ENCODE measurements at places on chromosomes 1 and 21. TPM values are rescaled to one million over a fixed set of nuclear protein-coding genes. Genes with fewer than 3 reads are reported as not detected.
A peak's percentile ranks its signal among the peaks of the same experiment; 100 is the strongest.

- DNase-seq: no peak
Observed at GRCh38 chr1:118928739-118929554, 59.2 kb downstream of the TBX15 start.

DNA sequence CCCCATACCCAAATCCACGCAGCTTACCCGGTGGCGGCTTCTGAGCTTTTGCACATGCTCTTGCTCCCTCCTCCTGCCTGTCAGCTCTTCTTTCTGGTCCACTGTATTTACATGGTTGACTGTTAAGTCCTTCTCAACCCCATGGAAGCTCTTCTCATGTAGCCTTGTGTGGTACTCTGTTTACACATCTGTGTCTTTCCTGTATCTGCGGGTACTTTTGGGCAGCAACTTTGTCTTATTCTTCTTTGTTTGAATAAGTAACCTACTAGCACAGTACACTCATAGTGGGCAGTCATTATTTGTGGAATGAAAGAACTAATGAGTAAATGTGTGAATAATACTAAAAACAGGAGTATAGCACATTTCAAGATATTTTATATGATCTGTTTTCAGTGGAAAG, 88.5 kb upstream of the GPR88 start:
- no peak for DNase-seq

SDHC gene
- 66.3 TPM for total RNA-seq

GRCh38 chr21:30211071-30211470, 4.8 kb downstream of the CLDN8 start:
- no peak for DNase-seq

- DNase-seq: peak; percentile 87
Observed at GRCh38 chr1:9233241-9233941, 1.2 kb upstream of the H6PD start.

GRCh38 chr1:221025956-221026355, 146.7 kb downstream of the HLX start:
- no peak for DNase-seq

CRNN gene
- not detected for total RNA-seq

GRCh38 chr1:159867664-159868026, 5.2 kb upstream of the VSIG8 start:
- no peak for DNase-seq

FCAMR gene
- not detected for total RNA-seq

GRCh38 chr1:5982868-5983267, 9.4 kb downstream of the NPHP4 start:
- no peak for DNase-seq

DNA sequence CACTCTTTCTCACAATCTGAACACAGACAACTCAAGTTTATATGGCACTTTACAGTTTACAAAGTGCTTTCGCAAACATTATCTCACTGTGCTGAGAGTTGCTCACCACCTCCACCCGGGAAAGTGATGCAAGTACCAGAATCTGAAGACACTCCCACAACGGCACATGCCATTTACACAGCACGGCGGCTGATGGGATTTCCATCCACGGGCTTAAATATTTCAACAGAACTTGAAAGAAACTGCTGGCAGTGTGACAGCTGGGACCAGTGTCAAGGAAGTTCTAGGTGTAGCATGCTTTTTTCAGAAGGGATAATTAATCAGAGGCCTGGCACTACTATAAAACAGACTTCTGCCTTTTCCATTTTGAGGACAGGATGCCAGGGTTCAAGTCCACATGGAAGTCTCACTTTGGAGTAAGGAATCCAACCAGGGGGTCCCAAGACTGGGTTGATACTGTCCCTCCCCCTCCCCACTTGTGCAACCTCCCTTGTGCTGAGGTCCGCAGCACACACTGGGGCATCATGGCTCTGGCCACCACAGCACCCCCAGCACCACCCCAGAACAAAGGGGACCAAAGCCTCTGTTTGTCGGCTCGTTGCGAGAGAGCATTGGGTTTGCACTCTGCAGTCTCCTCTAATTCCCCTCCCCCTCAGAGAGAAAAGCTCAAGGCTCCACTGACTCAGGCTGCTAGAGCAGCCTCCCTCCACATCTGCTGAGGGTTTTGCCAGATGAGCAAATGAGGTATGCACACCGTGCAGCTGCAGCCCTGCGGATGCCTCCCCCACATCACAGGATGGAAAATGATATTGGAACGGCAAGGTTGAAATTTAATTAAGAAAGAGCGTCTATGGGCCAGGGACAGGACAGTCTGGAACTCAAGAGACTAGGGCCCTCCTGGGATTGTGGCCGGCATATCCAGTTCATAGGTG, 154.9 kb downstream of the TGFBR3 start:
- peak; percentile 58 for DNase-seq

DNA sequence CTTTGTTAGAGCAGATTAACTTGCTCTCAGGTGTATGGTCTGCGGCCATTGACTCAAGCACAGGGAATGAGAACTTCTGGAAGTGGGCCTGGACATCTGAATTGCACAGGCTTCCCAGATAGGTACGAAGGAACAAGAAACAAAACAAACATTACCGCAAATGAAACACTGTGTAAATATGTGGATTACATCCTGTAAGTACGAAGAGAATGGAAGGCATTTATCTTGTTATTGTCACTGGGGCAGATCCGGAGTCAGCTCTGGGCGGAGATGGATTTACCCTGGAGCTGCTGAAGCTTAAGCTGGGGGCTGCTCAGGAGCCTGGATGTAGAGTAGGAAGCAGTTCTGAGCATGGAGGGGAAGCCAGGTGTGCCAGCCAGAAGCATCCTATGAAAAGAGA, 6.8 kb downstream of the HES2 start:
- no peak for DNase-seq

- no peak for DNase-seq
Observed at GRCh38 chr21:18832950-18833349, 429.4 kb upstream of the TMPRSS15 start.

GRCh38 chr1:67642629-67643028, 42.4 kb upstream of the GADD45A start:
- DNase-seq: no peak

SH3D21 gene
- 0.63 TPM for total RNA-seq

DNA sequence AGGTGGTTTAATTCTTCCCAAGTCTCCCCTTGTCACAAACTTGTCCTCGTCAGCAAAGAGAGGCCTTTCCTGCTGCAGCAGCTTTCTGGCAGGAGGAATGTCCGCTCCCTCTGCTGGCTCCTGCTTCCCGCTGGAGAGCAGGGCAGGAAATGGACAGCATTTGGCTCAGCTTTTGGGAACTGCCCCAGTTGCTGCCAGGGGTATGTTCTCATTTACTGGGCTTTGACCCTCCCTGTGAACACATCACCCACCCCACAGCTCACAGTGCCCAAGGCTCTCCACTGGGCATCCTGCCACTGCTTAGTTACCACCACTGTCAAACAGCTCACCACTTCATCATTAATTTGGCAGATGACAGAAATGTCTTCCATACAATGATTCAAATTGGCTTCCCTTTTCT, 75.4 kb downstream of the MRPL37 start:
- DNase-seq: no peak

ANKRD34A gene
- total RNA-seq: 0.32 TPM

IRF6 gene
- total RNA-seq: 1.2 TPM

HMGCS2 gene
- total RNA-seq: 0.96 TPM

- DNase-seq: no peak
Observed at GRCh38 chr1:109777436-109777835, 13.7 kb upstream of the EPS8L3 start.

DNA sequence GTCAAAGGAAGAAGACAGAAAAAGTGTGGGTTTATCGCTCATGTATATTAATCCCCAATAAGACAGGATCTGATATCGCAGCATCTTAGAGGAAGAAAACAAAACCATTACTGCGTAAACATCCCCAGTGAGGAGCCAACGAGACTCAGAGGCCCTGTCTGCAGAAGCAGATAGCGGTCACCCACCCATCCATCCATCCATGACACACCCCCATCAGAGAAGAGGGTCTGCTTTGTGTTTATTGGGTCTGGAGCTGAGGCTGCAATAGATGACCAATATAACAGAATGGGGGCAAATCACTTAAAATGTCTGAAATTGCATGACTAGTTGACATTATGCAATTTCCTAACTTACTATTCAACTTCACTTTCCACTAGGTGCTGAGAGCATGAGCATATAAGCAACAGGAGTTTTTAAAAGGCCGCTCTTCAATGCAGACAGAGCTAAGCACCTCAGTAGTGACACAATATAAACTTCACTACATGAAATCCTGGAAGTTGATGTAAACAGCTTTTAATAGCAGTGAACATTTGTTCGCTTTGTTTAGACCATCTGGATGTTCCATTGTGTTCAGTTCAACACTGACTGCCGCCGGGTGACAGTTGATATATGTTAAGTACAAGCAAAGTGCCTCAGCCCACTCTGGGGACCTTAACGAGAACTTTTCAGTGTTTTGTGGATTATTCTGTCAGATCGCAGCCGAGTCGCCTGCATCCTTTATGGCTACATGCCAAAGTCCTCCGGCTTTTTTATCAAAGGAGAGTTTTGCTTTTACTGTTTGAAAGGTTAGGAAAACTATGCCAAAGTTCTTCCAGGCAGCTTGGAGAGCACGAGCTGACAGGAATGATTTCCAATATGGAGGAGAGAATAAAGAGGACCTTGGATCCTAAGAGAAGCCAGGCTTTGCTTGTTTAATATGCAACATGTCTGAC, 167.5 kb downstream of the ZNF281 start:
- no peak for DNase-seq

GRCh38 chr1:68330391-68330790, 98.1 kb upstream of the WLS start:
- DNase-seq: no peak

- DNase-seq: no peak
Observed at GRCh38 chr21:44916965-44917364, 3.7 kb downstream of the ITGB2 start.

DNA sequence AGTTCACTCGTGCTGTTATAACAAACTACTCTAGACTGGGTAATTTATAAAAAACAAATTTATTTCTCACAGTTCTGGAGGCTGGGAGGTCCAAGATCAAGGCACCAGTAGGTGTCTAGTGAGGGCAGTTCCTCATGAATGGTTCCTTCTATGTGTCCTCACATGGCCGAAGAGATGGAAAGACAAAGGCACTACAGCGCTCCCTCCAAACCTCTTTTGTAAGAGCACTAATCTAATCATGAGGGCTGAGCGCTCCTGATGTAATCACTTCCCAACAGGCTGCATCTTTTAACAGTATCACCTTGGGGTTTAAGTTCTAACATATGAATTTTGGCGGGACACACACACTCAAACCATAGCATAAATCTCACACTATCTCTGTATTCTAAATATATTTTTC, 54.0 kb upstream of the KANK4 start:
- no peak for DNase-seq

GRCh38 chr1:226649780-226650179, 89.3 kb downstream of the ITPKB start:
- DNase-seq: no peak

- DNase-seq: no peak
Observed at GRCh38 chr1:3987669-3988235, 87.7 kb upstream of the C1orf174 start.

DNA sequence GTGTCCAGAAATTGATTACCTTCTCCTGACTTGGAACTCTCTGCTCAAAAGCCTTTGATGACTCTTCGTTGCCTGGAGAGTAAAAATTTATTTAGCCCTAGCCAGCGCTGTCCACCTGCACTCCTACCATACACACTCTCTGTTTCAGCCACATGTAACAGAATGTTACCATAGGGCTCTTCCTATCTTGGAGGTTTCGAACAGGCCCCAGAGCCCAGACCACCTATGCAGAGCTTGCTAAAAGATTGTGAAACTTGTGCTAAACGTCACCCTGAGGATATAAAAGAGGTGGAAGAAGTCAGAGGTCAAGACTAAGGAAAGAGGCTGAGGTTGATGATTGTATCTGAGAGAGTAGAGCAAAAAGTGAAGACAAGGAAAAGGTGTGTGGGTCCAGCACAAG, 237.0 kb upstream of the HOOK1 start:
- DNase-seq: no peak

GRCh38 chr1:235108185-235108593, 20.4 kb downstream of the TOMM20 start:
- no peak for DNase-seq

GRCh38 chr1:23928789-23929188, 15.6 kb upstream of the CNR2 start:
- no peak for DNase-seq

FCGR2B gene
- 31.3 TPM for total RNA-seq

DNA sequence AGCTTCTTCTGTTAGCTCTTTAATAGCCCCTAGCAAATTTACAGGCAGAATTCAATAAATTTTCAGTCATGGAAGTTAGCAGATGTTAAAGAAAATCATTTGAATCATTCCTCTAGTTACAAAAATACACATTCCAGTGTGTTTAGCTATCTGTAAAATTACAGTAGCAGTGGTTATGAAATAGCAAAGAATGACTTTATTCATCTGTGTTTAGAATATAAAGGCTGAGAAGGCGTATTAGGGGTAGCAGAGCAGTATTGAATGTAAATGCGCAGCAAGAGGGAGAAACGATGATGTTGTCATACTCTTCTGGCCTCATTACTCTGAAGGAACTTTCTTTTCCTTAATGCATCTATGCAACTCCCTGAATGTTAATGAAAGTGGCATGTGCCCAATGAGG, 106.2 kb upstream of the CYYR1 start:
- DNase-seq: no peak

DNA sequence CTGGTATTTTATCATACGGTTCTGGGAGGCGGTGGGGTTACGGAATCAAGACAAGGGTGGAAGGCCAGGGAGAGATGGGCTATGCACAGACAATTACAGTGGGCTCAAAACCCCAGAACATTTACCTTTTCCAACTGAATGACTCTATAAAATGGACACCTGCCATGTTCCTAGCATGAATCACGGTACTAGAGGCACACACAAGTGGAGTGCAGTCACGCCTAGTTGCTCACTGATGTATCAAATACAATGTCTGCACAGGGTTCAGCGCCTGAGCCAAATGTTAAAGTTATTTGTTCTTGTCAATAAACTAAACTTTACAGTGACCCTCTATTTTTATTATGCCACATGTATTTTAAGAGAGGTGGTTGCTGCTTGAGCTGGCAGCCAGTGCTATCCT, 121.4 kb downstream of the ATG4C start:
- DNase-seq: no peak

- no peak for DNase-seq
Observed at GRCh38 chr1:77802026-77802425, 22.6 kb downstream of the MIGA1 start.

DNA sequence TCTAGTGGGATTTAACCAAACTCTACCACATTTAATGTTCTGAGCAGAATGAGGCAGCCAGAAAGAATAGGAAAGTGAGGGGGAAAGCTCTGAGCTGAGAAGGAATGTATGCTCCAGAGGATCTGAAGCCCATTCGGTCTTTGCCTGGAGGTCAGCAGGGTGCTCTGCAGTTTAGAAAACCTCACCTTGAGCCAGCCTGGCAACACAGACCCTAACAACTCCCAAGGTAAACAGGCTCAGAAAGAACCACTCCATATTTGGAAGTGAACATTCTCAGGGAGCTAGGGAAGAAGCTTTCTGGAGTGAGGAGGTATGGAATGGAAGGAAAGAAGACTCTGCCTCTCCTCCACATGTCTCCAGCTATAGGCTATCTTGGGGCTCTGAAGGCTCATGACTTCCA, 398.8 kb downstream of the SEC16B start:
- DNase-seq: no peak

CSF3R gene
- total RNA-seq: 258 TPM
